Glutamatergic neuron (in vitro differentiated cells): ENCODE measurements at places on chromosomes 3 and 15.

GRCh38 chr3:53671192-53671960, 174.8 kb downstream of the CHDH start:
- no peaks in the 10 kb centered on the region for H3K36me3 ChIP-seq
- DNase-seq, result no peak
- no peaks in the 10 kb centered on the region for H3K27me3 ChIP-seq
- no peak overlapping the region for H3K4me3 ChIP-seq
- peaks cover 13% of the 10 kb centered on the region for H3K4me1 ChIP-seq

- H3K27me3 ChIP-seq, result no peaks in the 10 kb centered on the region
- H3K4me1 ChIP-seq, result no peaks in the 10 kb centered on the region
- H3K27ac ChIP-seq, result no peak overlapping the region
- H3K4me3 ChIP-seq, result no peak overlapping the region
- no peaks in the 10 kb centered on the region for H3K36me3 ChIP-seq
- no peak for DNase-seq
Observed at GRCh38 chr15:85672332-85673084, 122.2 kb downstream of the KLHL25 start.

DNA sequence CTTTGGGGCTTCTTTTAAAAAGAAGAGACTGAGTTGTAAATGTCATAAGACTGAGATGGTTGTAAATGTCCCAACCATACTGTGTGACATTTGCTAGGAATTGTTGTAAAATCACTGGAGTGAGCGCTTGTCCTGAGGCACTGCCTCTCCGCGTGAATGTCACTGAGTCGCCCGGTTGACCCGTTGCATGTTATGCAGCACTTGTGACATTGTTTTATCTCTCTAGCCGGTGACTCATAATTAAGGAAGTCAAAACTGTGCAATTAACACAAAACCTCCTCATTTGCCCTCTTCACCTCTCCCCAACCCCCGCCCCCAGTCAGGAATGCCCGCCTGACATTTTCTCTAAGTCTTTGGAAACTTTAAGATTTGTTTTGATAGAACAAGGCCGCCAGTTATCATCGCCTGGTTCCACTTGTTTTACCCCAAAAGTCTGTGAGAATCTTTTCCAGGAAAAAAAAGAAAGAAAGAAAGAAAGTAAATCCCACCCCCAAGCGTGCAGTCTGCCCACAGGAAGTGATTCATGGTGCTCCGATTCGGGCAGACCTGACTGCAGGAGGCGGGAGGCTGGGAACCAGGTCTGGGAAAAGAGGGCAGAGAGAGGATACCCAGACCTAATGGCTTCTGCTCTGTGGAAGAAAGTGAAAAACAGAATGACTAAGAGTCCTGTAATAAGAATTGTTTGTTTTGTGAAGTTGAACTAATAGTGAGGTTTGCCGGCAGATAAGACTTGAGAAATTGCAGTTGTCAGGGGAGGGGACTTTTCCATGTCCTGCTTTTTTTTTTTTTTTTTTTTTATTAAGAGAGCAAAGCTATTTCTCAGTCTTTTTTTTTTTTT, 84.8 kb downstream of the SMAD3 start:
- no peaks in the 10 kb centered on the region for H3K36me3 ChIP-seq
- DNase-seq, result no peak
- H3K27ac ChIP-seq, result no peak overlapping the region
- H3K4me1 ChIP-seq, result peaks cover 2% of the 10 kb centered on the region

GRCh38 chr3:127396473-127396872, 108.6 kb upstream of the PRR20G start:
- no peak for DNase-seq
- H3K27me3 ChIP-seq, result peaks cover 11% of the 10 kb centered on the region
- peaks cover 7% of the 10 kb centered on the region for H3K36me3 ChIP-seq
- H3K4me1 ChIP-seq, result peaks cover 19% of the 10 kb centered on the region

DNA sequence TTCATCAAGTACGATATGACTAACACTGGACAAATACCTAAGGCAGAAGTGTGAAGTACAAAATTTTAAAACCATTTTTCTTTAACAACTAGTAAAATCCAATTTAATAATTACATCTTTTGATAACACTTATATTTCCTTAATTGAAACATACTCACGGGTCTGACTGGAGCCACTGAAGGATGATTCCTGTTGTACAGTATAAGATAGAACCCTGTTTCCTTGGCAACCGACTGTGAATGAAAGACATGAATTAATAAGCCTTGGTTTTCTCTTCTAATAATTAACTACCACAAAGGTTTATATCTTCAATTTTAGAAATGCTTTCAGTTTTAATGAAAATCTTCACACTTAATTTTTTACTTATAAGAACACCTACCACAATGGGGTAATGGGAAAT, 19.4 kb downstream of the DHX36 start:
- no peaks in the 10 kb centered on the region for H3K27me3 ChIP-seq
- H3K4me1 ChIP-seq, result peaks cover 5% of the 10 kb centered on the region
- H3K36me3 ChIP-seq, result no peaks in the 10 kb centered on the region

DNA sequence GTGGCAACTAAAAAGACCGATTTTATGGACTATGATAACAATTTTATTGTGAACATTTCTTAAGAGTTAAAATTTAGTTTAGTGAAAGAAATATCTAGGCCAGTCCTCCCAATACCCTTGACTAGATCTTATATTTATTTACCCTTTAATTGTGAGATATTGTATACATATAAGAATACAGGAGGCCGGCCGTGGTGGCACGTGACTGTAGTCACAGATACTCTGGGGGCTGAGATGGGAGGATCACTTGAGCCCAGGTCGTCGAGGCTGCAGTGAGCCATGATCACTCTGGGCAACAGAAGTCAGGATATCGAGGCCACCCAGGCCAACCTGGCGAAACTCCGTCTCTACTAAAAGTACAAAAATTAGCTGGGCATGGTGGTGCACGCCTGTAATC, 756 bp upstream of the RMDN3 start:
- peak overlapping the region; percentile 92 for H3K4me3 ChIP-seq
- DNase-seq, result no peak
- H3K4me1 ChIP-seq, result peaks cover 3% of the 10 kb centered on the region
- peak overlapping the region; percentile 52 for H3K27ac ChIP-seq
- peaks cover 5% of the 10 kb centered on the region for H3K27me3 ChIP-seq

DNA sequence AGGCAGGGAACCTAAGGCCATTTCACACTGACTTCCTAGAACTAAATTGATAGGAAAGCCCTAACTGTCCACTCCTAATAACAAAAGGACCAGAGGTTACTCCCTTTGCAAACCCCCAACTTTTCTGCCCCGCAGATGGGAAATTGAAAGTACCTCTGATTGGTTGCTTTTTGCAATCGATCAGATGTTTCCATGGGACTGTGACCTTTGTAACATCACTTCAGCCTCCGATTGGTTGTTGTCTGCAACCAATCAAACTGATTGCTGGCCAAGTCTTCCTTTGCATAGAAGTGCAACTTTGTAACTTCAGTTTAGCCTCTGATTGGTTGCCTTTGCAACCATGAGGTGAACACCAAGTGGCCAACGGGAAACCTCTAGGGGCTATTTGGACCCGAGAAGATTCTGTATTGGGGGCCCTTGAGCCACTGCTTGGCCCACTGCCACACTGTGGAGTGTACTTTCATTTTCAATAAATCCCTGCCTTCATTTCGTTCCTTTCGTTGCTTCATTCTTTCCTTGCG, 11.3 kb upstream of the KNL1 start:
- H3K27ac ChIP-seq, result no peak overlapping the region
- no peaks in the 10 kb centered on the region for H3K4me1 ChIP-seq
- H3K4me3 ChIP-seq, result no peak overlapping the region
- H3K27me3 ChIP-seq, result no peaks in the 10 kb centered on the region
- no peaks in the 10 kb centered on the region for H3K36me3 ChIP-seq

DNA sequence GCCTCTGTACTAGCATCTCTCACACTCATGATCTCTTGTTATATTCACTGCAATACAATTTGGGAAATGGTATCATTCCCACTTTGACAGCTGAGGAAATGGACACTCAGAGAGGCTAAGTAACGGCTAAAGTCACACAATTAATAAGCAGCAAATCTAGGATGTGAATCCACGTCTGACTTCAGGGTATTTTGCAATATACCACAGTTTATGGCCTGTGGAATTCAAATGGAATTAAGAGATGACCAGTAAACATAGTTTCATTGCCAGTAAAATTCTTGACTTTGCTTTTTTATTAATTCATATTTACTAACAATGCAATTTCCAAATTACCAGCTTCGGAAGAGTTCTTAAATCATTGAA, 61.1 kb downstream of the CCNL1 start:
- no peak overlapping the region for H3K27ac ChIP-seq
- H3K27me3 ChIP-seq, result peaks cover 2% of the 10 kb centered on the region
- H3K36me3 ChIP-seq, result no peaks in the 10 kb centered on the region
- no peak overlapping the region for H3K4me3 ChIP-seq

- no peaks in the 10 kb centered on the region for H3K4me1 ChIP-seq
- H3K36me3 ChIP-seq, result no peaks in the 10 kb centered on the region
- DNase-seq, result no peak
- no peak overlapping the region for H3K27ac ChIP-seq
Observed at GRCh38 chr3:168001244-168001643, 94.5 kb downstream of the GOLIM4 start.

DNA sequence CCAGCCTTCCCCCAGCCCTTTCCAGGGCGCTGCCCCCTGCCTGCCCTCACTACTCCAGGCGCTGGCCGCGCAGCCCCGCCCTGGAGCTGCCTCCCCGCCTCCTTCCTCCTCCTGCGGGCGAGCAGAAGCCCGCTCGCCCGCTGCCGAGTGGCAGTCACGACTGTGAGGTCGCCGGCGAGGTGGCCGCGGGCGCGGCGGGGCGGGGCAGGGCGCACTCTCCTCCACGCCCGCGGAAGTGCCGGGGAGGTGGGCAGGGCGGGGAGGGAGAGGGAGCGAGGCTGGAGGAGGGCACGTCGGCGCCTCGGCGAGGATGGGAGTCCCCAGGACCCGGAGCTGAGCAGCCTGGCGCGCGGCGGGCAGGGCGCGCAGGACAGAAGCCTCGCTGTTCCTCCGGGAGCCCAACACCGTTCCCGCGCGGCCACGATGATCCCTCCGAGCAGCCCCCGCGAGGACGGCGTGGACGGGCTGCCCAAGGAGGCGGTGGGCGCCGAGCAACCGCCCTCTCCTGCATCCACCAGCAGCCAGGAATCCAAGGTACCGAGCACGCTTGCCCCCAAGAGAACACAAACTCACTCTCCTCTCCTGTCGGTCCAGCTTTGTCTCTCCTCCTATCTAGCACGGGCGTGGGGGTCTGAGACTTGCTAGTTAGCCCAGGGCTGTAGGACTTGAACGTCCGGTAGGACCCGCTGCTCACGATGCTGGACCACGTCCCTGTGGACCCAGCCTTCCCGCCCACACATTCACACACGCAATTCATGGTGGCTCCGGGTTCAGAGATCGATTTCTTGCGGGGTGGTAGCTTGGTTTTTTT, at the start of gene STAC:
Gene STAC, plus strand, starts transcription at position 284 of the 811 bp plus-strand sequence. Its CDS starts 140 bp downstream, at position 424.
- no peaks in the 10 kb centered on the region for H3K36me3 ChIP-seq
- no peak within 1 kb of the TSS for H3K27ac ChIP-seq
- peak within 1 kb of the TSS; percentile 90 for H3K4me3 ChIP-seq

DNA sequence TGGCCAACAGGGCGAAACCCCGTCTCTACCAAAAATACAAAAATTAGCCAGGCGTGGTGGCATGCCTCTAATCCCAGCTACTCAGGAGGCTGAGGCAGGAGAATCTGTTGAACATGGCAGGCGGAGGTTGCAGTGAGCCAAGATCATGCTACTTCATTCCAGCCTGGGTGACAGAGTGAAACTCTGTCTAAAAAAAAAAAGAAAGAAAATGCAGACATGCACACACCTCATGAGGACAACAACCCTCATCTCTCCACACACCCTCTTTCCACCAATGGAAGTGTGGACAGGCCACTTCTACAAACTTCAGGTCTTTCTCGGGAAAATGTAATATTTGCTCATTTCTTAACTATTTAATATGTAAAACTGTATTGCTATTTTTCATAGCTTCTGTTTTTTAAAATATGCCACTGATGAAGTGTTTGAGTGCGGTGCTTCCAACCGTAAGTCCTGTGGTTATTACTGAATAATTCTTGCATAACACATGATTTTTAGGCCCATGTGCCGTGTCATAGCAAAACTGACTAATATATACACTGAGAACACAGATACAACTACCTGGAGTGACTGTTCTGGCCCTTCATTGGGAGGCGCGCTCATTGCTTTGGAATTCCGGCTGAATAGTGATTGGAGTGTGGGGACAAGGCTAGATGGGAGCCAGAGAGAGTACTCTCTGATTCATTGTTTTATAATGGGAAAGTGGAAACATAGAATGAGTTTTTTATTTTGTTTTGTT, 23.1 kb downstream of the LRRC31 start:
- peaks cover 2% of the 10 kb centered on the region for H3K27me3 ChIP-seq
- no peaks in the 10 kb centered on the region for H3K4me1 ChIP-seq
- no peak for DNase-seq
- H3K36me3 ChIP-seq, result no peaks in the 10 kb centered on the region
- no peak overlapping the region for H3K4me3 ChIP-seq

DNA sequence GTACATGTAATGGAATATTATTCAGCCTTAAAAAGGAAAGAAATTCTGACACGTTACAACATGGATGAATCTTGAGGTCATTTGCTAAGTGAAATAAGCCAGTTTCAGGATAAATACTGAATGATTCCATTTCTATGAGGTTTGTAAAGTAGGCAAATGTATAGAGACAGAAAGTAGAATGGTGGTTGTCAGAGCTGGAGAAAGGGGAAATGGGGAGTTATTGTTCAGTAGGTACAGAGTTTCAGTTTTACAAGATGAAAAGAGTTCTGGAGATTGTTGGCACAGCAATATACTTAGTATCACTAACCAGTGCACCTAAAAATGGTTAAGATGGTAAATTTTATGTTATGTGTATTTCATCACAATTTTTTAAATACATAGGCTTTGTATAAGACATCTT, 60.6 kb downstream of the USP8 start:
- no peaks in the 10 kb centered on the region for H3K27me3 ChIP-seq
- DNase-seq, result no peak
- H3K36me3 ChIP-seq, result no peaks in the 10 kb centered on the region
- H3K4me1 ChIP-seq, result no peaks in the 10 kb centered on the region
- H3K27ac ChIP-seq, result no peak overlapping the region

- DNase-seq, result no peak
- no peak overlapping the region for H3K4me3 ChIP-seq
- no peaks in the 10 kb centered on the region for H3K4me1 ChIP-seq
- peaks cover 2% of the 10 kb centered on the region for H3K27me3 ChIP-seq
- no peak overlapping the region for H3K27ac ChIP-seq
Observed at GRCh38 chr3:172043233-172043632, 3.9 kb downstream of the FNDC3B start.

GRCh38 chr15:100061944-100062343, 279.8 kb downstream of the ADAMTS17 start:
- H3K4me1 ChIP-seq, result no peaks in the 10 kb centered on the region
- no peaks in the 10 kb centered on the region for H3K36me3 ChIP-seq
- no peak for DNase-seq
- no peak overlapping the region for H3K4me3 ChIP-seq

GRCh38 chr3:120281261-120281660, 3.8 kb downstream of the GPR156 start:
- no peak for DNase-seq
- peaks cover 15% of the 10 kb centered on the region for H3K4me1 ChIP-seq
- H3K27me3 ChIP-seq, result peaks cover 5% of the 10 kb centered on the region
- H3K36me3 ChIP-seq, result no peaks in the 10 kb centered on the region
- peak overlapping the region; percentile 44 for H3K4me3 ChIP-seq

DNA sequence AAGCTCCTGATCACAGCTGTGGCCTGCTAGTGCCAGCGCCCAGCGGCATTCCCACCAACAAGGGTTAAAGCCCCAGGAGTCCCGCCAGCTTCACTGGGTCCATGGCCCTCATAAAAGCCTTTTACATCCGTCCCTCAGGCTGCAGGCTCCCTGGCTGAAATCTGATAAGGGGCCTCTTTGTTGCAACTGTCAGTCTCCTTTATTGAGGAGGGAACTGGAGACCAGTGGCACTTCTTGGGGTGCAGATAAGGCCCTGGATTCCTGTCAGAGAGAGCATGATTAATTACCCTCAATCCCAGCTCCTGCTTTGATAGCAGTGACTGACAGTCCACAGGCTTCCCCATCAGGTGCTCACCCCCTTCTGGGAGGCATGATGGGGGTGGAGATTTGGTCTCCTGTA, 30.9 kb upstream of the CLK3 start:
- peaks cover 2% of the 10 kb centered on the region for H3K27me3 ChIP-seq
- H3K36me3 ChIP-seq, result peaks cover 8% of the 10 kb centered on the region
- no peak overlapping the region for H3K4me3 ChIP-seq
- no peak overlapping the region for H3K27ac ChIP-seq
